ENCODE measurements at places on chromosomes 11 and 22.
A peak's percentile ranks its signal among the peaks of the same experiment; 100 is the strongest.

DNA sequence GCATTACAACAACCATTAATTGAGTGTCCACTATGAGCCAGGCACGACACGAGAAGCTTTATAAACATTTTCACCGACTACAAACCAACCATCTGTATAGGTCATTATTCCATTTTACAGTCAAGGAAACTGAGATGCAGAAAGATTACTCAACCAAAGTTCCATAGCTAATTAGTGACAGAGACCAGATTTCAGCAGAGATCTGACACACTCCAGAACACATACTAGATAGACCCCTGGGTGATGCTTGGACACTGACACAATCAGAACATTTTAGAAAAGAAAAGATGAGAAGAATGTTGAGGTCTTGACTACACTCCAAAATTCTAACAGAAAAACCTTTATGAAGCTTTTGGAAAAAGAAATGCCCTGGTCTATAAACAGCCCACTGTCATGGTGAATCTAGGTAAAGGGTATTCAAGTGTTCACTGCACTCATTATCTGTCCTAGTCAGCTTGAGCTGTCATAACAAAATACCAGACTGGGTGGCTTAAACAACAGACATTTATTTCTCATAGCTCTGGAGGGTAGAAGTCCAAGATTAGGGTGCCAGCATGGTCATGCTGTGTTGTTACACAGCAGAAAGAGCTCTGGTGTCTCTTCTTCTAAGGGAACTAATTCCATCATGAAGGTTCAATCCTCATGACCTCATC is 89.0 kb downstream of the RELT start:
- H3K27me3 ChIP-seq, result no peaks in the 10 kb centered on the region
- H3K36me3 ChIP-seq, result no peaks in the 10 kb centered on the region
- no peak for DNase-seq
- H3K4me3 ChIP-seq, result no peak overlapping the region
- H3K4me1 ChIP-seq, result peaks cover 2% of the 10 kb centered on the region
- no peak overlapping the region for H3K27ac ChIP-seq

- H3K27me3 ChIP-seq, result no peaks in the 10 kb centered on the region
- H3K4me3 ChIP-seq, result no peak overlapping the region
- no peak for DNase-seq
- H3K4me1 ChIP-seq, result no peaks in the 10 kb centered on the region
- no peak overlapping the region for H3K27ac ChIP-seq
- H3K36me3 ChIP-seq, result no peaks in the 10 kb centered on the region
Measured at GRCh38 chr22:28282405-28283067, 363.5 kb upstream of the PITPNB start.

DNA sequence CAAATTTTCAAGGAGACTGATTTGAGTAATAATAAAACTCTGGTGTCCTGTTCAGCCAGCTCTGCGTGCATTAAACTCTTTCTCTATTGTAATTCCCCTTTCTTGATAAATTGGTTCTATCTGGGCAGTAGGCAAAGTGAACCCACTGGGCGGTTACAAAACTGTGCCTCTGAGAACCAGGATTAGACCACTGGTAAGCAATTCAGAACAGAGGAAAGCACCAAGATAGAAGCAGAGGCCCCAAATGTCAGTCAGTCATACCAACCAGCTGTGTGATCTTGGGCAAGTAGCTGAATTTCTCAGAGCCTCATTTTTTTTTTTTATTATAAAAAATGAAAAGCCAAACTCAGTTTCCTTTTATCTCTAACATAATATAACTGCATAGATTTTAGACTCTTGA is 54.9 kb downstream of the TRIM44 start:
- H3K36me3 ChIP-seq, result no peaks in the 10 kb centered on the region
- no peak overlapping the region for H3K27ac ChIP-seq
- H3K27me3 ChIP-seq, result no peaks in the 10 kb centered on the region

- no peaks in the 10 kb centered on the region for H3K27me3 ChIP-seq
- peaks cover 15% of the 10 kb centered on the region for H3K4me1 ChIP-seq
- no peak for DNase-seq
- H3K4me3 ChIP-seq, result no peak overlapping the region
- peaks cover 16% of the 10 kb centered on the region for H3K36me3 ChIP-seq
Measured at GRCh38 chr22:27843441-27843840, 41.9 kb upstream of the MN1 start.

GRCh38 chr11:9516113-9516512 is 55.3 kb downstream of the ZNF143 start:
- H3K27ac ChIP-seq, result no peak overlapping the region
- peaks cover 2% of the 10 kb centered on the region for H3K4me1 ChIP-seq
- H3K4me3 ChIP-seq, result no peak overlapping the region

DNA sequence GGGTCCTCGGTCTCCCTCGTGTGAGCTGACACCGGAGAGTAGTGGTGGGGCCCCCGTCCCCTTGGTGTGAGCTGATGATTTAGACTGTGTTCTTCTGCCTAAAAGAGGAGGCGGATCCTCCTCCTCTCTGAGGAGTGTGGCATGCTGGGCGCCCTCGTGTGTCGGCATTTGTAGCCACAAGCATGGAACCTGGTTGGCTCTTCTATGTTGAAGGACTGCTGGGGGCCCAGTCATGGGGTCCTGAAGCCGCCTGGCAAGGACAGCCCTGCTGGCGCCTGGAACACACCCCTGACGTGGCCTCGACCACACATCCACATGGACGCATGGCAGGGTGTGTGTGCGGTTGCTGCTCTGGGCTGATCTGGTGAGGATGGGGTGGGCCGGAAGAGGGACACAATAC is 50.2 kb downstream of the AP2A2 start:
- DNase-seq, result peak; percentile 25
- H3K27me3 ChIP-seq, result no peaks in the 10 kb centered on the region
- H3K4me3 ChIP-seq, result no peak overlapping the region
- no peak overlapping the region for H3K27ac ChIP-seq
- H3K4me1 ChIP-seq, result no peaks in the 10 kb centered on the region

- no peak overlapping the region for H3K27ac ChIP-seq
- H3K27me3 ChIP-seq, result no peaks in the 10 kb centered on the region
- H3K4me3 ChIP-seq, result no peak overlapping the region
Measured at GRCh38 chr11:33761471-33761870, 12.8 kb downstream of the FBXO3 start.

- no peaks in the 10 kb centered on the region for H3K27me3 ChIP-seq
- H3K36me3 ChIP-seq, result no peaks in the 10 kb centered on the region
- no peak overlapping the region for H3K27ac ChIP-seq
- DNase-seq, result no peak
Measured at GRCh38 chr11:30174265-30175020, 56.4 kb upstream of the FSHB start.
